NCI-H524 treated with DMSO at 0.1 percent for 48 hours (cell line): ENCODE measurements at places on chromosomes 5 and 9.

DNA sequence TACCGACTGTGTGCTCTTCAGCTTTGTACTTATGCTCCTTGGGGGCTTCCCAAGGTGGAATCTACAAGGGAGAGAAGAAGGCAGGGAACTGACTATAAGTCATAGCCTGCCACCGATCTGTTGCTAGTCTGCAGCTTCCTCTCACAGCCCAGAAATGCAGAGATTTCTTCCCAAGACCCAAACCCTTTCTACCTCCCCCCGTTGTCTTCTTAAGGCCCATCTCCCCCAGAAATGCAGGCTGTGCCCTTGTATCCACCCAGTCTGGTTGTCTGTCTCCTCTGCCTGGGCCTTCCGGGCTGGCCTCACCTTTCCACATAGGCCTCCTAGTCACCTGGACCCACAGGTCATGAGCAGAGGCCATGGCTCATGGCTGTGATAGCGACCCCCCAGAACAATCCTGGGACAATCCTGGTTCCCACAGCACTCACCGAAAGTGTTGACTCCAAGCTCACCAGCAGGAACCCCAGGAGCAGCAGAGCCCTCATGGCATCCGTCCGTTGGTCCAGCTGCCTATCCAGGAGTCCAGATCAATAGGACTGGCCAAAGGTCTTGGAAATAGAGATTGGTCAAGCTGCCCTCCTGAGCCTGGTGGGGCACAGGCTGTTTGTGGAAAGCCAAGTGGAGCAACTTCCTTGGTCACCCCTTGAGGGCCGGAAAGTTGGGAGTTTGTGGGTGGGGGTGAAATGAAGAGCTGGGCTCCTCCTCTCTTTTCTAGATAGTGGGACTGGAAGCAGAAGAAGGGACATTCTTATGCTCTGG lies at the start of gene F12:
F12 (minus strand) TSS at position 522 of the 759 bp plus-strand sequence; CDS start at position 485, 37 bp downstream.
- no peak for DNase-seq

DNA sequence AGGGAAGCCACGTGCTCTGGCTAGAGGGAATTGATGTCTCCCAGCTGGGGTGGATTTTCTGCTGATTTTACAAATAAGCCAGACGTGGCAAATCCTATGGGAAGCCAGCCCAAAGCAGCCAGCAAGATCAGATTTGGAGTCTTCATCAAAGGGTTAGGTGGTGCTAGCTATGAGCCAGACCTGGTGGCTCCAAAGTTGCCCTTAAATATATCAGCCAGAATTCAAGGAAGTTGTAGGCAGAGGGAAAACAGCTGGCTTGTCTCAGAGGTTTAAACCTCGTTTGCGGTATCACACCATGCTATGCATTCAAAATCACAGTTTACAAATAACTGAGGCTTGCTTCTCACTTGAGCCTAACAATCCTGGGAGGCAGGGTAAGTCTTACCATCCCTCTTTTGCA lies 313.2 kb downstream of the MLLT3 start:
- no peak for DNase-seq

GRCh38 chr5:116451905-116452450 lies 122.6 kb downstream of the SEMA6A start:
- no peak for DNase-seq

DNA sequence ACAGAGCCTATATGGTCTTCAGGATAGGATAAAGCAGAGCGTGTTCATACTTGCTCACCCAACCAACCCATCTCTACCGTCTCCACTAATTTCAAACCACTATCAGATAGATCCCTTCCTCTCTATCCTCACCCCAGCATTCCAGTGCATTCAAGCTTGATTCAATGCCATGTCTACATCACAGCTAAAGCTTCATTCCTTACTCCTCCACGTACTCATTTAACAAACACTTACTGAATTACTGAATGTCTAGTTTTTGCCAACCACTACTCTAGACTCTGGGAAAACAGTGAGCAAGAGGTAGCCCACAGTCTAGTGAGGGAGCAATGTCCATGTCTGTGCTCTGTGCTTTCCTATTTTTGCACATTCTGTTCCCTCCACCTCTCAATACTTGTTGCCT lies 163.5 kb upstream of the MSX2 start:
- DNase-seq, result no peak

DNA sequence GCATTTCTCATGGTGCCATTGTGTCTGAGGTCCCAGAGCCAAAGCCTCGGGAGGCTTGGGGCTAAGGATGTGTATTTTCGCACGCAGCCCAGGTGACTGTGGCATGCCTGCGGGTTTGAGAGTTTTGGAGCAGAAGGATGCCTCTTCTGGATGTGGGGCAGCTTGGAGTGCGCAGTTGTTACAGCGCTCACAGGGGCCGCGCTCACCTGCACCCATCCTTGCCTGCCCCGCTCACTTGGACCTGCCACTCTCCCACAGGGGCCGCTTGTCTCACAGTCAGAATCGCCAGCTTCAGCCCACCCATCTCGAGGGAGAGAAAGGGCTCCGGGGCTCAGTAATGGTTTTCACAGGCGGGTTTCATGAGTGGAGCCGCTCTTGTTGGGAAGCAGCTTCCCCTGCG lies 132.9 kb downstream of the MVB12B start:
- DNase-seq, result no peak
